Posterior cingulate gyrus (tissue), 11 donors: ENCODE measurements at places on chromosomes 6 and 20.

- DNase-seq = no peak
Observed at GRCh38 chr6:16766043-16766536, 4.8 kb upstream of the ATXN1 start.

DNA sequence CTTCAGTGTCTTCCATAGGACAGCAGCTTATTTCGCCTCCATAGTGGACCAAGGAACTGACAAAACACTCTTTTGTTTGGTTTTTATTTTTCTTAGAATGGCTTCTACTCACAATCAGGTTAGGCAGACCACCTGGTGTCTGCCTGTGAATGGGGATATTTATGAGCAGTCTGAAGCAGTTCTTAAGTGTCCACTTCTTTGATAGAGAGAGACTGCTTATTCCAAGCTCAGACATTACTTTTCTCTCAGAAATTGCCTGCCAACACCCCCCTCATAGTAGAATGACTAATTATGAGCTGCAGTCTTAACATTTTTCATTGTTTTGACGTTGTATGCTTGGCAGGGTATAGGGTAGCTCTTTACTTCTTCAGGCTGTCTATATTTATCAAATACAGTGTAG lies 174.7 kb downstream of the ZFAND3 start:
- DNase-seq = no peak

- DNase-seq = no peak
Observed at GRCh38 chr20:14928083-14928482, 590.7 kb upstream of the FLRT3 start.

GRCh38 chr6:57283106-57283505 lies 34.3 kb upstream of the PRIM2 start:
- no peak for DNase-seq

- no peak for DNase-seq
Observed at GRCh38 chr20:9143926-9144325, 75.0 kb downstream of the PLCB4 start.

DNA sequence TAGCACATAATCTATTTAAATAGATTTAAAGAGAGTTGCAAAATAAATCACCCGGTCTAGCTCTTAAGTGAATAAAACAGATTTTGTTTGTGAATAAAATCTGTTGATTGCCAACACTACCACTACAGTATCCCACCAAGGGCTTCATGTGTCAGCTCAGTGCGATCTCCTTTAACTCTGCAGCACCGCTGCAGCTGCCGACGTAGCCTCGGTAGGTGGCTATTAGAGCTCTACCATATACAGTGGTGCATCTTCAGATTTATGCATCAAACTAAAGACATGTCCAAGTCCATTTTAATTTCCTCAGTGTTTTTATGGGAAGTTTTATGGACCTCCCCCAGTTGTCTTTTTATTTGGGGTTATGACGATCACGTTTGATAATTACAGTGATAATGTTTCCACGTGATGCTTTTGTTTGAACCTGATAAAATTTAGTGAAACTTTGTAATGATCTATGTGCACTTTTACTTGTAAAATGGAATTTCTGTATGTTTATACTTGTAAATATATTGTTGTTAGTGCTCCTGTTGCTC lies 26.7 kb downstream of the ECI2 start:
- no peak for DNase-seq

- DNase-seq = peak; percentile 9
Observed at GRCh38 chr20:61942526-61942925, 123.2 kb downstream of the TAF4 start.

GRCh38 chr20:7935027-7935551 lies 5.2 kb downstream of the HAO1 start:
- no peak for DNase-seq

GRCh38 chr6:163438940-163439335 lies 24.4 kb downstream of the QKI start:
- DNase-seq = peak; percentile 43

GRCh38 chr6:157789861-157790260 lies 33.2 kb upstream of the SNX9 start:
- DNase-seq = no peak
